Vagina (tissue), 2 donors: ENCODE measurements at places on chromosomes 3 and 15.

GRCh38 chr3:167609156-167609555 is 44.6 kb downstream of the WDR49 start:
- H3K4me3 ChIP-seq: no peak overlapping the region
- no peaks in the 10 kb centered on the region for H3K4me1 ChIP-seq
- no peak overlapping the region for H3K27ac ChIP-seq
- no peaks in the 10 kb centered on the region for H3K27me3 ChIP-seq
- H3K36me3 ChIP-seq: no peaks in the 10 kb centered on the region
- DNase-seq: no peak

DNA sequence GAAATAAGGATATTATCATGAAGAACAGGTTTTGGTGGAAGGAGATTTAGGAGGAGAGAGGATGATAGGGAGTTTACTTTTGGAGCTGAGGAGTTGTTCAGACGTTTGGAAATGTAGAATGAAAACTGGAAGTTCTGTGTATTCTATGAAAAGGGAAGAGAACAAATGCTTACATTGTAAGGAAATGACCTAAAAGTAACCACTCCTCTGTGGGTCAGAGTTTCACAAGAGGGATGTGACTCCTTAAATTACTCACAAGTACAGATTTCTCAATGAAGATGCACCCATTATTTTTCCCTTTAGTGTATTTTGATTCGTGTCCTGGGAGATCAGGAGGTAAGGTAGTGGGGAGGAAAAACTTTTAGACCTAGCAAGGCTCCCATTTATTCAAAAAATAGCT is 4.0 kb downstream of the RNF13 start:
- H3K4me3 ChIP-seq: no peak overlapping the region
- no peak for DNase-seq
- H3K27ac ChIP-seq: no peak overlapping the region
- peaks cover 43% of the 10 kb centered on the region for H3K4me1 ChIP-seq

DNA sequence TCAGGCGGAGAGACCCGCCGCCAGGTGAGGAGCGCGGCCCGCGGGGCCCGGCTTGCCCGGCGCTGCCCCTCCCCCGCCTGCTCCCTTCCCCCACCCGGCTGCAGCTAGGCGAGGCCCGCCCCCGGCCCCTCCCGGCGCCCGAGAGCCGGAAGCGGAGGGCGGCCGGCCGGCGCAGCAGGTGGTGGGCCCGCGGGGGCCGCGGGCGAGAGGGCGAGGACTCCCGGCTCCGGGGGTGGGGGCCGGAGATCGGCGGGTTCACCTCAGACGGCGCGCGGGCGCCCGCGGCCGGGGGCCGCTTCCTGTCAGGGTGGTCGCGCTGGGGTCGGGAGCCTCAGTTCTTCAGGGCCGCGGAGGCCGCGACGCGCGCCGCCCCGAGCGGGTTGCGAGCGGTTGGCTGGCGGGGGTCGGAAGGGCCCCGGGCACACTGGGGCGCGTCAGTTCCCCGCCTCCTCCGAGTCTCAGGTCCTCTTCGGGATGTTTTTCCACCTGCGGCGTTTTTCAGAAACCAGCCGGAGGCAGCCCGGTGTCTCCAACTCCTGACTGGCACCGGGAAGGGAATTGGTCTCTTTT is 395 bp downstream of the ZFAND6 start:
- no peaks in the 10 kb centered on the region for H3K36me3 ChIP-seq
- DNase-seq: no peak
- H3K27ac ChIP-seq: peak overlapping the region; percentile 97

DNA sequence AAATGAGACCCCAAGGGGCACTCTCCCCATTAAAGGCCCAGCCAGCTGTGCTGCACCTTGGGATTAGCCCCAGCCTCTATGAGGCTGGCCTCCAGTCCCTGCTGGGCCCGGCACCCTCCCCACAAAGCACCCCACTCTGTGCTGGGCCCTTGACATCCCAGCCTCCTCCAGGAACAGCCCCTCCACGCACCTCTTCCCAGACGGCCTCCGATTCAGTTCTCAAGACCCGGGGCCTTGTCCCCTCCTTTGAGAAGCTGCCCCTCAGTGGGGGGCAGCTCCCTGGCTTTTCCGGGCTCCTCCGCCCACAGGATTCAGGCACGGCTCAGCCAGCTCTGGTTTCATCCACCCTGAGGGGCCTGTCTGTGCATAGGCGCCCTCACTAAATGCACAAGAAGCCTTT is 144.1 kb downstream of the LRRK1 start:
- DNase-seq: no peak
- no peak overlapping the region for H3K4me3 ChIP-seq
- H3K27me3 ChIP-seq: no peaks in the 10 kb centered on the region
- H3K4me1 ChIP-seq: peaks cover 6% of the 10 kb centered on the region

GRCh38 chr15:70777170-70777926 is 14.0 kb upstream of the UACA start:
- H3K4me1 ChIP-seq: no peaks in the 10 kb centered on the region
- DNase-seq: no peak
- no peaks in the 10 kb centered on the region for H3K36me3 ChIP-seq
- H3K27ac ChIP-seq: no peak overlapping the region
- no peaks in the 10 kb centered on the region for H3K27me3 ChIP-seq
- H3K4me3 ChIP-seq: no peak overlapping the region

DNA sequence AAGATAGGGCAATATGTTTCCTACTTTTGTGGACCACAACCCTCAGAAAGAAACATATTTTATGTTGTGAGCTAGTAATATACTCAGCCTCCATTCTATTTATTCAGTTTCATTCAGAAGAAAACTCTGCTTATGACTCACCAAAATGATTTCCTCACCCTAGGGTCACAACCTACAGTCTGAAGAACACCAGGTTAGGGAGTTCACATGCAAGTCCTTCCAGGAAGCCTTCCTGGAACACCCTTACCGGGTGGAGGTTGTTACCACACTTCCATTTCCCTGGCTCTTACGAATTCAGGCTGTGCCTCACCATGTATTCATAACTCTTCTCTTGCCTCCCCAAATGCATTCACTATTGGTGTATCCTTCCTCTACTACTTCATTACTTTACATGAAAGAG is 228.0 kb upstream of the ADAMTS9 start:
- H3K4me1 ChIP-seq: peaks cover 11% of the 10 kb centered on the region
- no peak overlapping the region for H3K27ac ChIP-seq
- no peak overlapping the region for H3K4me3 ChIP-seq

DNA sequence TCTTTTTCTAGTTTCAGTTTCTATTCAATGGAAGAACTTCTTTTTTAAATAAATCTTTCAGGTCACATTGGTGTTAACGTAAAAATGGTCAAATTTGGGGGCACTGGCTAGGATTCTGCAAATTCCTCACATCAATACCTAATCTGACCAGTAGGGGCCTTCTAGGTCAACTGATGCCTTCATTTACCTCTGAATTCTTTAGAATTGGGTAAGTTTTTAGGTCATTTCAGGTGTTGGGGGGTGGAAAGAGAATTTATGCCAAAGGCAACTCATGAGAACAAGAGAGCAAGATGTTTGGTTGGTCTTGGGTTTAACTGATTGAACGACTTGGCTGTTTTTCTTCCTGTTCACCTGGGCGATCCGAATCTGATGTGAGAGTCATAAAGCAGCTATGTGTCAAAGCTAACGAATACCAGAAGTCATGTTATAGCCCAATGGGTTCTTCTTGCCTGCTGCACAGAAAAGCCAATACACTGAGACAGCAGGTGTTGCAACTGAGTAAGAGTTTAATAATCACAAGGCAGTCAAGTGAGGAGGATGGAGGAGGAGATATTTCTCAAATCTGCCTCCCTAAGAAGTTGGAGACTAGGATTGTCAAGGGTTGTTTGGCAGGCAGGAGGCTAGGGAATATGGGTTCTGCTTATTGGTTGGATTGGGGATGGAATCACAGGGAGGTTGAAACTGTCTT is 15.3 kb downstream of the LRRC49 start:
- no peak overlapping the region for H3K27ac ChIP-seq
- no peaks in the 10 kb centered on the region for H3K4me1 ChIP-seq
- no peak overlapping the region for H3K4me3 ChIP-seq
- no peaks in the 10 kb centered on the region for H3K27me3 ChIP-seq
- DNase-seq: no peak

GRCh38 chr3:31219131-31219843 is 313.4 kb upstream of the STT3B start:
- H3K4me1 ChIP-seq: no peaks in the 10 kb centered on the region
- H3K27me3 ChIP-seq: no peaks in the 10 kb centered on the region
- no peak overlapping the region for H3K27ac ChIP-seq
- no peak overlapping the region for H3K4me3 ChIP-seq

GRCh38 chr3:98445949-98446406 is 17.0 kb upstream of the OR5K1 start:
- no peaks in the 10 kb centered on the region for H3K4me1 ChIP-seq
- H3K27me3 ChIP-seq: no peaks in the 10 kb centered on the region
- no peaks in the 10 kb centered on the region for H3K36me3 ChIP-seq

GRCh38 chr3:71322154-71322553 is 261.4 kb downstream of the FOXP1 start:
- H3K4me1 ChIP-seq: no peaks in the 10 kb centered on the region
- H3K27ac ChIP-seq: no peak overlapping the region
- no peak overlapping the region for H3K4me3 ChIP-seq
- H3K27me3 ChIP-seq: no peaks in the 10 kb centered on the region
- DNase-seq: no peak

GRCh38 chr3:71478568-71478967 is 105.0 kb downstream of the FOXP1 start:
- H3K4me3 ChIP-seq: no peak overlapping the region
- DNase-seq: no peak
- H3K4me1 ChIP-seq: peaks cover 7% of the 10 kb centered on the region
- no peaks in the 10 kb centered on the region for H3K27me3 ChIP-seq
- H3K36me3 ChIP-seq: no peaks in the 10 kb centered on the region

GRCh38 chr3:117130222-117130621 is 420.6 kb downstream of the TUSC7 start:
- H3K27me3 ChIP-seq: no peaks in the 10 kb centered on the region
- no peak overlapping the region for H3K27ac ChIP-seq
- no peak for DNase-seq
- H3K4me3 ChIP-seq: no peak overlapping the region
- no peaks in the 10 kb centered on the region for H3K4me1 ChIP-seq

DNA sequence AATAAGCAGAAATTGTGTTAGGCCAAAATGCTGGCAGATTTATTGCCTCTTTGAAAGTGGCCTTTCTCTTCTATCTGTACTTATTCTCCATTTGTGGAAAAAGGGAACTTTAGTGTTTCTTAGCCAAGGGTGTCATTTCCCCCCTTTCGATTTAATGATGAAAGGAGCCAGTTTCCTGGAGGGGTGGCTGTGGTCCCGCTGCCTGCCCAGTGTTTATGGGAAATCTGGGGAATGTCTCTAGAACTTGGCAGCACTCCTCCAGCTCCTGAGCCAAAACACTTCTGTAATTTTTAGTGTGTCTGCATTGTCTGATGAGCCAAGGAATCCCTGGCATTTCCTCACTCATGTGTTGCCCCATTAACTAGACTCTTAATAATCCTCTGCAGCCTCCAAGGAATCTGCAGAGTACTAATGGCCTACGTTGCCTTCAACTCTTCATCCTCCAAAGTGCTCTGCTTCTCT is 448.8 kb downstream of the GRM7 start:
- no peaks in the 10 kb centered on the region for H3K36me3 ChIP-seq
- no peak overlapping the region for H3K27ac ChIP-seq
- DNase-seq: no peak
- no peaks in the 10 kb centered on the region for H3K4me1 ChIP-seq
- no peaks in the 10 kb centered on the region for H3K27me3 ChIP-seq
- no peak overlapping the region for H3K4me3 ChIP-seq

GRCh38 chr3:32531010-32531647 is 28.5 kb upstream of the CMTM6 start:
- no peaks in the 10 kb centered on the region for H3K36me3 ChIP-seq
- H3K4me3 ChIP-seq: no peak overlapping the region
- no peaks in the 10 kb centered on the region for H3K4me1 ChIP-seq
- no peak for DNase-seq
- H3K27me3 ChIP-seq: no peaks in the 10 kb centered on the region
- H3K27ac ChIP-seq: no peak overlapping the region

GRCh38 chr3:15959434-15959811 is 161.6 kb upstream of the ANKRD28 start:
- H3K27ac ChIP-seq: no peak overlapping the region
- no peaks in the 10 kb centered on the region for H3K4me1 ChIP-seq
- no peak for DNase-seq
- no peaks in the 10 kb centered on the region for H3K36me3 ChIP-seq

- H3K4me3 ChIP-seq: no peak overlapping the region
- no peak for DNase-seq
- no peaks in the 10 kb centered on the region for H3K4me1 ChIP-seq
- no peaks in the 10 kb centered on the region for H3K36me3 ChIP-seq
- H3K27ac ChIP-seq: no peak overlapping the region
These were observed 23.6 kb downstream of the MEGF11 start for GRCh38 chr15:66229790-66230465.

DNA sequence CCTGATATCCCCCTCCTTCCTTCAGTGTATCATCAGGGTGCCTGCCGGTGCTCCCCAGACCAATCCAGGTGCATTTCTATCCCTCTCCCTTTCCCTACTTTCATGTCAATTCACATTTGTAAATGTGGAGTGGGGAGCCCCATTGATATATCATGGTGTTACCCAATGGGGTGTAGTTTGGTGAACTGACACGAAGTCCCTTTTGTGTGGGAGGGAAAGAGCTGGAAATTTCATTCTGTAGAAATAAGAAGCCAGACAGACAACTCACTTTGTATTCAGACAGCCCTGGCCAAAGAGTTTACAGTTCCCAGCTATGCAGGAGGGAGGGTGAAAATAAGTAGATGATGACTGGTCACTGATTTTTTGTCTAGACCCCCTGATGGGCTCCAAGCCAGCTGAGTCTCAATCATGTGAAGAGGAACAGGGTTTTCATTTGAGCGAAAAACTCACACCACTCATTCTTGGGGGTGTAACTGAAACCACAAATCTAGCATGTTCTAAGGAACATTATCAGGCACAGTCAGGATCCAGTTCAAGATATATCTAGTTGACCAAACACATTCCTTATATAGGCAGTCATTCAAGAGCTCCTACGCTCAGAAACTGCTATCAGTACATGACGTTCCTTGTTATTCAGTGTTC is 58.9 kb downstream of the LMCD1 start:
- H3K4me1 ChIP-seq: peaks cover 33% of the 10 kb centered on the region
- peak overlapping the region; percentile 26 for H3K27ac ChIP-seq
- no peak overlapping the region for H3K4me3 ChIP-seq

DNA sequence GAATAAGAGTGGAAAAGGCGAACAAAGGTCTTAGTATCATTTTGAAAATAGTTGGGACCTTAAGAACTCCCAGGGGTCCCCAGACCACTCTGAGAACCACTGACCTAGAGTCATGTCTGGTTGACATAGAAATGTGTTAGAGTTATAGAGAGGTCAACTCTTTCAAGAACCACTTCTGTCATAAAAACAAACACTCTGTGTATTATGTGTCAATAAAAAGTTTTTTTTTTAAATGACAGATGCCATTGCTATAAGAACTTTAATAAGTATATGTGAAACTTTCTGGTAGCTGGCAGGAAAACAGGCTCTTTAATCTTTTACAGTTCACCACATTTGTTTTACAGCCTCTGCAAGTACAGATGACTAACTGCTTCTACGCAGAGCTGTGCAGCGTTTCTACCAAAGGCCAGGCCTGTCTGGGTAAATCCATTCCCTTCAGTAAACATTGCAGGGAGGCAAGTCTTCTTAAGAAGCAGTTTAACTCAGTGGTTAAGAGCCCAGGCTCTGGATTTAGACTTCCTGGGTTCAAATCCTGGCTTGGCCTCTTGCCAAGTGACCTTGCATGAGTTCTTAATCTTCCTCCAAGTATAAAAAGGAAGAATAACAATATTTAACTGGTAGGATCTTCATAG is 56.6 kb downstream of the RFTN1 start:
- no peak overlapping the region for H3K4me3 ChIP-seq
- H3K4me1 ChIP-seq: no peaks in the 10 kb centered on the region
- no peak overlapping the region for H3K27ac ChIP-seq
- no peaks in the 10 kb centered on the region for H3K27me3 ChIP-seq

- H3K27ac ChIP-seq: no peak overlapping the region
- no peaks in the 10 kb centered on the region for H3K36me3 ChIP-seq
- no peak overlapping the region for H3K4me3 ChIP-seq
- H3K27me3 ChIP-seq: no peaks in the 10 kb centered on the region
- DNase-seq: no peak
These were observed 36.0 kb downstream of the BTLA start for GRCh38 chr3:112463250-112463649.
